ENCODE measurements at places on chromosomes 2 and 18. TPM values are rescaled to one million over a fixed set of nuclear protein-coding genes. Genes with fewer than 3 reads are reported as not detected.

DNA sequence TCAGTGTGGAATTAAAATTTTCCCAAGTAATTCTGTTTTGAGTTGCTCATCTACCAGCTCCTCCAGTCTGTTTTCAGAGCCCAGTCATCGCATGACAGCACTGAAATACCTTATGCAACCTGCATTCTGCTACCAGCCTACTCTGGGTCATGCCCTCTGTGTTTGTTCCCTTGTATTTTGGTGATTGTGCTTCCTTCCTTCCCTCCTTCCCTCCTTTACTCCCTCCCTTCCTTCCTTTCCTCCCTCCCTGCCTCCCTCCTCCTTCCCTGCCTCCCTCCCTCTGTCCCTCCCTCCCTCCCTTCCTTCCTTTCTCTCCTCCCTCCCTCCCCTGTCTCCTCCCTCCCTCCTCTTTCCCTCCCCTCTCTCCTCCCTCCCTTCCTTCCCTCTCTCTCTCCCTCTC, 289.6 kb downstream of the CDH2 start:
- DNase-seq, result no peak

DNA sequence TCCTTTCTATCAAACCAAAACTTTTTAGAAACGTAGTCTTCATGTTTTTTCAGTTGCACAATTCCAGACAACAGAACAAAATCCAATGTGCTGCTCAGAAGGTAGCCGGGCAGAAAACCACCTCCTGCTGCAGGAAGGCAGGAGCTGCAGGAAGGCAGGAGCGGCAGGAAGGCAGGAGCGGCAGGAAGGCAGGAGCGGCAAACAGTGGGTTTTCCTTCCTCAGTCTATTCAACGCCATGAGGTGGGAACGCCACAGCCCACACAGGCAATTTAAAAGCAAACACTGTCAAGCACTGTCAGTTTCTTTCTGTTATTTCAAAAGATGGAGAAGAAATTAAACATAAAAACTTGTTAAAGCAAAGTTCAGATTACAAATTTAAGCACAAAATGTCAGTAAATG, 601.2 kb upstream of the SALL3 start:
- no peak for DNase-seq

- DNase-seq, result no peak
Observed at GRCh38 chr18:76399613-76400391, 95.2 kb downstream of the ZNF516 start.

SERPINB3 gene
- not detected for total RNA-seq

GRCh38 chr2:16525265-16525887, 140.3 kb downstream of the CYRIA start:
- peak; percentile 45 for DNase-seq

DNA sequence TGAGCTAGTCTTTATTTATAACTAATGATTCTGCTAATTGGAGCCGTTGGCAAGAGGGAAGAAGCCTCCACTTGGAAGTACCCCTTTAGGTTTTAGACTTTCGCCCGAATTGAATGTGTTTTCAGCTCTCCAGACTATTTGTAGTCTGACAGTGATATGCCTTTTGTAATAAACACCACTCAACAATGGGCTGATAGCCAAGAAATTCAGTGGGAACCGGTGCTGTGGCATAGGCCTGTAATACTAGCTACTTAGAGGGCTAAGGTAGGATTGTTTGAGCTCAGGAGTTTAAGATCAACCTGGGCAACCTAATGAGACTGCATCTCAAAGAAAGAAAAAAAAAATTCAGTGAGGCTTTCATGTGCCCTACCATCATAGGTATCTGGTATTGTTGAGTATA, 13.6 kb upstream of the ZSCAN30 start:
- no peak for DNase-seq

DNA sequence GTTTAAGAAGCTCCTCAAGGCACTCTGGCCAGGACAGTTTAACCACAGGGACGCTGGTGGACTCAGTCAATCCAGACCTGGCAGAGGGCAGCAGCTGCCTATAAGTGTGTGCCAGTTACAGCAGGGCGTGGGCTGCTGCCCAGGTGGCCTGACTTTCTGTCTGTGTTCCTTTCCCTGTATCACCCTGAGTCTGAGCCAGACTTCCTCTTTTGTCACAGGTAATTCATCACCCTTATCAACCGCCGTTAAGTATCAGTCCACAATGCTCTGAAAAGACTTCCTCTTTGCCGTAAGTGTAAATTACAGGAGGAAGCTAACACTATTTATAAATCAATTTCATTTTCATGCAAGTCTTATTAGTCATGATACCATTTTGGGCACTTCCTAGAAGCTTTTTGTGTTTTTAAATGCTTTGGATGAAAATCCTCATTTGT, 7.0 kb downstream of the LPIN1 start:
- DNase-seq, result peak; percentile 83

GRCh38 chr2:20649576-20649975, 1.3 kb downstream of the HS1BP3 start:
- no peak for DNase-seq

- no peak for DNase-seq
Observed at GRCh38 chr2:8193686-8194615, 487.9 kb upstream of the ID2 start.

DNA sequence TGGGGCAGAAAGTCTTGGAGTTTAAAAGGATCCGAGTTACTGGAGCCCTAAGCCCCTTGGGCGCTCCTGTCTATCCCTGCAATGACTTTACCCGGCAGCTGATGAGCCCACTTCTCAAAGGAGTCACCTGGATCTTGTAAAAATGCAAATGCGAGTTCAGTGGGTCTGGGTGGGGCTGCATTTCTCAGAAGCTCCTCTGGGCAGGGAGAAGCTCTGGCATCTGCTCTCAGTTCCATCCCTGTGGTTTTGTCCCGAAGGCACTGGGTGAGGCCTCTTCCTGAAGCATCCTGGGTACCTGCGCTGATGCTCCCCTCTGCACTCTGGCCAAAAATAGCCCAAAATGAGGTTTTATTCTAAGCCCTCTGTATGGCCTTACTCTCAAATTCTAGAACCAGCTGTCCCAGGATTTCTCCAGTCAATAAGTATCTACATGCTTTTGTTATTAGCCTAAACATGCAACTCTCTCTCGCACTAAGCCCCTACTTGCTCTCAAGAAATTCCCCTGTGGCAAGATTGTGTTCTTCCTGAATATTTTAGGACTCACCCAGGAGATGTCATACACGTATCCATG, 167.8 kb upstream of the APCDD1 start:
- DNase-seq, result no peak

Data from lung microvascular endothelial cell (primary cell).